ENCODE measurements at places on chromosomes 5 and 9.

- H3K36me3 ChIP-seq = no peaks in the 10 kb centered on the region
- H3K27me3 ChIP-seq = no peaks in the 10 kb centered on the region
- H3K27ac ChIP-seq = peak overlapping the region; percentile 99
- DNase-seq = no peak
- peaks cover 51% of the 10 kb centered on the region for H3K4me1 ChIP-seq
- peak overlapping the region; percentile 88 for H3K4me3 ChIP-seq
Measured at GRCh38 chr9:134066913-134067851, 644 bp downstream of the BRD3 start.

DNA sequence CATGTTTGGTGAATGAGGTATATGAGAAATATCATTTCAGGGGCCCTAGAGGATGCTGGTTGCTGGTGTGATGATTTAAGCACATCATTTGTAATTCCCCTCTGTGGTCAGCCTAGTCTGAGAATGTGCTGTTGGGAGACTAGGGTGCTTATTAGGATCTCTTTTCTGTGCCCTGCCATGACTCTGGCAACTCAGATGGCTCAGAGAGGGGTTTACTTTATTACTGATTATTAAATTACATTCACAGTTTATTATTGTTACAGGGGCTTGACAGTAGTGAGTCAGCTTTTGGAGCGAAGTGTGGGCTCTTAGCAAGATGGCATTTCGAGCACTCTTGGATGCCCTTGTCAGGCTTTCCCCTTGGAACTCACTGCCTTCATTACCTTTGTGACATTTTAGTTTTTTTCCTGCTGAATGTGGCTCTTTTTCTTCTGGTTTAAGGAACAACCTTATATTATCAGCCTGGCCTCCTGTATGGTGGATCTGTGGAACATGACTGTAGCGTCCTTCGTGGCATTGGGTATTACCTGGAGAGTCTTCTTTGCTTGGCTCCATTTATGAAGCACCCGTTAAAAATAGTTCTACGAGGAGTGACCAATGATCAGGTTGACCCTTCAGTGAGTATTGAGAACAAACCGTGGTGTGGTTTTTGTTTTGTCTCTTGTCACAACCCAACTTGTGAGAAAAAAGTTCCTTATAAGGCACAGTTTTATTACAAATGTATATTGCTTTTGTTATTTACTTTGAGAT is 33.8 kb downstream of the RCL1 start:
- no peak overlapping the region for H3K4me3 ChIP-seq
- DNase-seq = no peak
- H3K4me1 ChIP-seq = peaks cover 26% of the 10 kb centered on the region
- H3K27ac ChIP-seq = no peak overlapping the region
- no peaks in the 10 kb centered on the region for H3K27me3 ChIP-seq
- no peaks in the 10 kb centered on the region for H3K36me3 ChIP-seq

- H3K27me3 ChIP-seq = no peaks in the 10 kb centered on the region
- no peak overlapping the region for H3K4me3 ChIP-seq
- no peak for DNase-seq
- H3K27ac ChIP-seq = no peak overlapping the region
- peaks cover 92% of the 10 kb centered on the region for H3K36me3 ChIP-seq
Measured at GRCh38 chr5:132884548-132884947, 11.1 kb downstream of the LEAP2 start.

DNA sequence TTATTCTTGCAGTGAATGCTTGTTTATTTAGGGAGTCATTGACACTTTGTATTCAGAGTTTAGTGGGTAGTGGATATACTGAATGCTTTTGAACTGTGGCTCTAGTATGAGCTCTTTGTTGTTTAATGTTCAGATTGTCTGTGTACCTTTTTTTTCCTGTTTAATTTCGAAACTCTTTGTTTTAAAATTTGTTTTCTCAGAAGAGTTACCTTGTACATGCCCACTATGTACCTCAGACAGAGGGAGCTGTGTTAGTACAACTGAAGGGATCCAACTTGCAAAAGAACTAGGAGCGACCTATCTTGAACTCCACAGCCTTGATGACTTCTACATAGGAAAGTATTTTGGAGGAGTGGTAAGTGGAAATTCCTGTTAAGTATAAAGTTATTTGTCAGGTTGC is 17.0 kb downstream of the RHOBTB3 start:
- no peak for DNase-seq
- H3K4me3 ChIP-seq = no peak overlapping the region
- no peaks in the 10 kb centered on the region for H3K27me3 ChIP-seq
- H3K36me3 ChIP-seq = peaks cover 59% of the 10 kb centered on the region

- H3K27me3 ChIP-seq = no peaks in the 10 kb centered on the region
- H3K4me3 ChIP-seq = no peak overlapping the region
- no peaks in the 10 kb centered on the region for H3K4me1 ChIP-seq
- H3K27ac ChIP-seq = no peak overlapping the region
- no peaks in the 10 kb centered on the region for H3K36me3 ChIP-seq
Measured at GRCh38 chr5:66864240-66864884, 268.2 kb downstream of the MAST4 start.

- peak overlapping the region; percentile 99 for H3K4me3 ChIP-seq
- no peak for DNase-seq
- peak overlapping the region; percentile 99 for H3K27ac ChIP-seq
Measured at GRCh38 chr9:128552744-128553440, 505 bp downstream of the SPTAN1 start.

DNA sequence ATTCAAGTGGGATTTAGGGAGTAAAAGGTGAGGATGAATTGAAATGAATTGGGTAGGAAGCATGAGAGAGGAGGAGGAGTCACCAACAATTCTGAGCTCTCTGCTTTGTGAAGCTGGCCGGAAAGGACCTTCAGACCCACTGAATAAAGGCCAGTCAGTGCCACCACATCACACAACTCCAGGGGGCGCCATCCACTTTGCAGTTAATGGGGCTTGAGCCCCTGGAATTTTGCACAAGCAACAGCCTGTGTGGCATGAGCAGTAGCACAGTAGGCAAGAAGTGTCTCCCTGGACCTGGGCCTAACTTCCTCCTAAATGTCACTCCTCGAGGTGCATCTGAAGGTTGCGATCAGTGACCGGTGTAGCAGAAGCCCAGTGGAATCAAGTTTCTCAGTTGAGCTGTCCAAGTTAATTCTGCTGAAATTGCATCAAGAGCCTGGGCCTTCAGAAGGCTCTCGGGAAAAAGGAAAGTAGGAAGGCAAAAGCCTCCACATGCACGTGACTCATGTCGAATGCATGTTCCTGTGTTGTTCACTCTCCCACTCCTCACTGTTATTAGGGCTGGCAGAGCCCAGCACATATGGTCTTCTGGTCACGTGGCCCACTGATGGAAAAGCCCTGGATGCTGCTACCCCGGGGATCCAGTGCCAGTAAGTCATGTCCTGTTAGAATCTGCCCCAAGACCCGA is 27.8 kb upstream of the GLIS3 start:
- H3K4me3 ChIP-seq = no peak overlapping the region
- H3K4me1 ChIP-seq = no peaks in the 10 kb centered on the region
- no peaks in the 10 kb centered on the region for H3K36me3 ChIP-seq

GRCh38 chr9:134152022-134152448 is 12.3 kb downstream of the RNU6ATAC start:
- peaks cover 99% of the 10 kb centered on the region for H3K36me3 ChIP-seq
- no peak overlapping the region for H3K4me3 ChIP-seq
- H3K27me3 ChIP-seq = no peaks in the 10 kb centered on the region
- no peak overlapping the region for H3K27ac ChIP-seq
- H3K4me1 ChIP-seq = no peaks in the 10 kb centered on the region
- no peak for DNase-seq

GRCh38 chr9:68981789-68982188 is 32.1 kb downstream of the PRKACG start:
- H3K36me3 ChIP-seq = no peaks in the 10 kb centered on the region
- DNase-seq = no peak
- H3K4me1 ChIP-seq = peaks cover 8% of the 10 kb centered on the region
- no peak overlapping the region for H3K27ac ChIP-seq

DNA sequence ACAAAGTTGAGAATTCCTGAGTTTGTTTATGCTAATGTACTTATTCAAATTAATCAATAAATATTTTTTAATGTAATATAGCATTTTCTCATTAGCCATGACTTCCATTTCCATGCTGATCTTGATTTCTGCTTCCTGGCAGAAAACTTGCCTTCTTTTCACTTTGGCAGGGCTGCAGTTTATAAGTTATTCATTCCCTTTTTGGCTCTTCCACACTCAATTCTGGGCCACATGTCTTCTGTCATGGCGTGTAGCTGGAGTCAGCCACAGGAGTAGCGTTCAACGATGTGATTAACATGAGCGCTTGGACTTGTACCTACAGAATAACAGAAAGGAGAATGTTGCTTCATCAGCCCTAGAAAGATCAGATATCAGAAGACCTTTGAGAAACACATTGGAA is 172.9 kb downstream of the CFAP90 start:
- H3K4me3 ChIP-seq = no peak overlapping the region
- no peaks in the 10 kb centered on the region for H3K27me3 ChIP-seq
- peak; percentile 45 for DNase-seq
- no peaks in the 10 kb centered on the region for H3K36me3 ChIP-seq
- no peak overlapping the region for H3K27ac ChIP-seq

DNA sequence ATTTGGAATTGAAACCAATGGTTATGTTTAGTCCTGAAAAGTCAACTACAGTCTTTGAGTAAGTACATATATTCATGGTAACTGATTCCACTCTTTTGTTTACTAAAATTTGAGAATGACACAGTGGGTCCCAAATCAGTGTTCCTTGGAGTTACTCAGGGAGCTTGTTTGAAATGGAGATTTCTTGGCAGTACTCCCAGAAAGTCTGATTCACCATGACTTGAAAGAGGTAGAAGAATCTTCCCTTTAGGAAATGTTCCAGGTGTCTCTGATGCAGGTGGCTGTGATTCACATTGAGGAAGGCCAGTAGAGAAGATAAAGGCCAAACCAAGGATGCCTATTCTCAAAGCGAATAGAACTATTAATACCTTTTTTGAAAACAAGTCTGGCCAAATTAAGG is 1078.3 kb downstream of the CDH12 start:
- no peak overlapping the region for H3K27ac ChIP-seq
- no peak for DNase-seq
- H3K36me3 ChIP-seq = no peaks in the 10 kb centered on the region
- H3K4me1 ChIP-seq = no peaks in the 10 kb centered on the region

GRCh38 chr5:42436051-42436450 is 12.8 kb downstream of the GHR start:
- H3K36me3 ChIP-seq = no peaks in the 10 kb centered on the region
- no peak overlapping the region for H3K4me3 ChIP-seq
- DNase-seq = no peak
- no peak overlapping the region for H3K27ac ChIP-seq
- peaks cover 5% of the 10 kb centered on the region for H3K4me1 ChIP-seq
- no peaks in the 10 kb centered on the region for H3K27me3 ChIP-seq

GRCh38 chr9:136645903-136646754 is 16.6 kb upstream of the EGFL7 start:
- DNase-seq = no peak
- peak overlapping the region; percentile 37 for H3K4me3 ChIP-seq
- peak overlapping the region; percentile 59 for H3K27ac ChIP-seq
- H3K4me1 ChIP-seq = peaks cover 33% of the 10 kb centered on the region

DNA sequence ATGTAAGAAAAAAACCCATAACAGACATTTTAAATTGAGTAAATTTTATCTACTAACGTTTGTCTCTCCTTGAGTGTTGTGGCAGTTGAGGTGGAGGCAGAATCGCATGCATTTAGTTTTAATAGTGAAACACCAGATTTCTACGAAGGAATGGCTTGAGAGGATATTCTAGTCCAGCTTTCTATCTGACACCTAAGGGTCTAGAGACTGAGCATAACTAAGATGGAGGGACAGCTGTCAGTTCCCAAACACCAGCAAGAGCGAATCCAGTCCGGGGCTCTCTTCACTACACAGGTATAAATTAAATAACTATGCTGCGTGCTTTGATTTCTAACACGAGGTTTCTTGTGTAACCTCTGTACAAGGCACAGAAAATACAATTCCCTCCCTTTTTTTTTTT is 1.4 kb downstream of the NCBP1 start:
- H3K4me3 ChIP-seq = peak overlapping the region; percentile 72
- no peaks in the 10 kb centered on the region for H3K36me3 ChIP-seq
- no peaks in the 10 kb centered on the region for H3K27me3 ChIP-seq
- peaks cover 63% of the 10 kb centered on the region for H3K4me1 ChIP-seq
- peak overlapping the region; percentile 97 for H3K27ac ChIP-seq

DNA sequence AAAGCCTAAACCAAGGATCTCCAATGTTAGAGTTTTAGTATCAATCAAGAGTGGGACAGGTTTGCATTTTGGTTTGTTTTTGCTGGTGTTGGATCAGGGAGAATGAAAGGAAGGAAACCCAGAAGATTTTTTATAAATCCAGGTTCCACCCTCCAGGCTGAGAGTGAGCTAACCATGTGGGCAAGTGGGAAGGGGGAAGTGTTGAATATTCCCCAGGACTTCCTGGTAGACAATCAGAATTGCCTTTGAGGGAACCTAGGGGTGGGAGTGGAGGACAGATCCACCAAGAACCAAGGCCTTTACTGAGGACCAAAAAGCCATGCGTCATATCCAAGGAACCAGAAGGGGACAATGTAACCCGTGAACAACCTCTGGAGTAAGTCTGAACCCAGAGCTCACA is 33.5 kb upstream of the PIK3R1 start:
- H3K36me3 ChIP-seq = no peaks in the 10 kb centered on the region
- no peak overlapping the region for H3K4me3 ChIP-seq
- H3K27me3 ChIP-seq = no peaks in the 10 kb centered on the region
- no peaks in the 10 kb centered on the region for H3K4me1 ChIP-seq

DNA sequence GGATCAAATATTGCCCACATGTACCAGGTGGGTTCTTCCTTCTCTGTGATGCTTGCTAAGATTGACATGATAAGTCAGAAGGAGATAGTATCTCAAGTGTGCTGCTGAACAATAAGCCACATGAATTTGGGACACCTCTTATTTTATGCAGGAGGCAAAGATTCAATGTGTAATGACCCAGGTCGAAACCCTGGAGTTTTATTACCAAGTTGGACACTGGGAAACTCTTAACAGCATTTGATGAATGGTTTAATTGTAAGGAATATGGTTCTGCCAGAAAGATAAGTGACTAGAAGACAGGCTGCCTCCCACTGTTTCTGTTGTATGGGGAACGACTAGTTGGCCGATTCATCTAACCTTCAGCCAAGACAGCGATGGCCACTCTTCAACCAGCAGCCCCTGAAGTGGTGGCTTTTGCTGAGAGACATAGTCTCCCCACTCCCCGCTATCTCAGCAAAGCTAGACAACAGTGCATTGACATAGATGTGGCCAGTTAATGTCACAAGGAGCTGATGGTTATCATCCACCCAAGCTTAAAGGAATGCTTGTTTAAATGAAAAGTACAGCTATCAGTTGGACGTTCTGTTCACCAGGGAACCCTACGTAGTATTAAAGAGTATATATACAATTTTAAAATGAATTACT is 407.7 kb downstream of the KDM4C start:
- H3K36me3 ChIP-seq = peaks cover 15% of the 10 kb centered on the region
- peaks cover 10% of the 10 kb centered on the region for H3K4me1 ChIP-seq
- H3K27ac ChIP-seq = no peak overlapping the region

DNA sequence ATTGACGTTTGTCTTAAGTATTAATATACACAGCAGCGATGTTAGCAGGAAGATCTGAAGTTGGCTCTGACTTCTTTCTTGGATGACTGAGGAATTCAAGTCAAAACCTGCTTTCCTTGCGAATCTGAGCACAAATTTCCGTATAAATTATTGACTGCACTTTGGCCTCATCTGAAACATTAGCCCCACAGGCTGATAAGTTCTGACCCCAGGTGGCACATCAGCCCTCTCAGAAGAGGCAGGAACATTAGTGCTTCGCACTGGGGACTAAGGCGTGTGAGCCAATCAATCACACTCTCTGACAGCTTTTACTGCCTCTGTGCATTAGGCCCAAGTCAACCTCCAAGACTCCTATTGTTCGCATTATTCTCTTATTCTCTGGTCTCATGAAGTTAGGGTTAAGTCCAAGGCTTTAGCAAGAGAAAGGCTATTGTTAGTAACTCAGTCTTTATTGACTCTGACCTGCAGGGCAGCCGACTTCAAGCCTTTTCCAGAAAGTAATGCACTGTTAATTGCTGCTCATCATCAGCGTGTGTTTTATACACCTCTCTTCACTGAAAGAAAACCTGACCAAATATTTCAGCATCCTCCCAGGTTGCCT is 84.2 kb downstream of the ZNF608 start:
- peak overlapping the region; percentile 66 for H3K27ac ChIP-seq
- no peak for DNase-seq
- H3K4me1 ChIP-seq = peaks cover 84% of the 10 kb centered on the region
